ENCODE measurements at places on chromosomes 2 and 18.

DNA sequence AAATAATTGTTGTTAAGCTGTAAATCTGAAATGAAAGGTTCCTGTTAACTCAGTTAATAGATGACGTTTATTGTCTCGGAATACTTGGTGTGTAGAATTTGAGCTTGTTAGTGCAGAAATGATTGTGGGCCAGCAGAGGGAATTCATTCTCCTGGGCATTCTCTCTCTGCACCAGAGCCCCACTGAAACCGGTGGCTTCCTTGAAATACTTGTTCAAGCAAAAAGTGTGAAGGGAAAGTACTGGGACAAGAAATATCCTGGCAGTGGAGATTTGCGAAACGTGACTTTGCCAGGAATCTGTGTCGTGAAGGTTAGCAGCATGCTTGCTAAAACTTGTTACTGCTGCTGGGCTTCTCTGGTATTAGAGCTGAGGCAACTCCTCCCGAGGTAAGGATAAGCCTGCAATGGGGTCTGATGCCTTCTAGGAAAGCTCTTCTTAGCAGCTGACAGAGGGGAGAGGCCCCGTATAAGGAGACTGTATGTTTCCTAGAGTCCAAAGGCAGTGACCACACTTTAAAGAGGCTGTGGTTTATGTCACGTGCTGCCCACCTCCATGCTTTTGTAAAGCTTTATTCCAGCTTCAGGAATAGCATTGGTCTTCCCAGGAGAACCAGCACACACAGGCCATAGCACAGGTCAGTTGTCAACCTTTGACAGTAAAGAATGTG is 2.0 kb downstream of the ITGA6 start:
- no peak for DNase-seq

DNA sequence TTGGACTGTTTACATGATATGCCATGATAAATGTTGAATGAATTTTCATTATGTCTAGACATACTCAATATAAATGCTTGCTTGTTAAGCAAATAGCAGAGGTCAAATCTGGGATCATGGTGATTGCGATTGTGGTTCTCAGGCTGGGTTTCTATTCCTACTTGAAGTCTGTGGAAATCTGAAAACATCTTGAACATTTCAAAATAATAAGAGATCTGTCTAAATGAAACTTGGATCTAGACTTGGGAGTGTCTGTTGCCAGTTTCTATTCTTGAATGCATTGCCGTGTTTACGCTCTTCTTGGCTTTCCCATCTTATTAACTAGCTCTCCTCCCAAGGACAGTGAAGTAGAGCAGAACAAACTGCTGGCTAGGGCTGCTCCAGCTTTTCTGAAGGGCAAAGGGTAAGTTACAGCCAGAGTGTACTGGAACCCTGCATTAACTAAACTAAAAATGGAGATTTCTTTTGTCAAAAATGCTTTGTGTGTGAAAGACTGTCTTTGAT is 127.7 kb downstream of the DTNA start:
- no peak for DNase-seq

DNA sequence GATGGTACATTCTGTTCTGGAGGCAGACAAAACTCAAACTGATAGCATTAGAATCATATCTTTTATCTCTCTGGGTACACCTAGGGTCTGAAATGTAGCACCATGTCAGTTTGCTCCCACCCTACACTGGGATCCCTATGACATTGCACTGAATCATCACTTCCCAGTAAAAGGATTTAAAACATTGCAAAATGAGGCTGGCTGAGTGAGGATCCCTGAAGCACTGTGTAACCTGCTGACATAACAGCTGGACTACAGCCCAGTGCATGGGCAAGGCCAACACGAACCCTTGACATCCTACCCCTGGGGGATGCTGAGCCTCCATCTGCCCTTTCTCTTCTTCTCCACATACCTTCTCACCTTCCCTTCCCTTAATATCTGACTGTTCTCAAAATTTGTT is 253.2 kb downstream of the TTC32 start:
- DNase-seq, result no peak

DNA sequence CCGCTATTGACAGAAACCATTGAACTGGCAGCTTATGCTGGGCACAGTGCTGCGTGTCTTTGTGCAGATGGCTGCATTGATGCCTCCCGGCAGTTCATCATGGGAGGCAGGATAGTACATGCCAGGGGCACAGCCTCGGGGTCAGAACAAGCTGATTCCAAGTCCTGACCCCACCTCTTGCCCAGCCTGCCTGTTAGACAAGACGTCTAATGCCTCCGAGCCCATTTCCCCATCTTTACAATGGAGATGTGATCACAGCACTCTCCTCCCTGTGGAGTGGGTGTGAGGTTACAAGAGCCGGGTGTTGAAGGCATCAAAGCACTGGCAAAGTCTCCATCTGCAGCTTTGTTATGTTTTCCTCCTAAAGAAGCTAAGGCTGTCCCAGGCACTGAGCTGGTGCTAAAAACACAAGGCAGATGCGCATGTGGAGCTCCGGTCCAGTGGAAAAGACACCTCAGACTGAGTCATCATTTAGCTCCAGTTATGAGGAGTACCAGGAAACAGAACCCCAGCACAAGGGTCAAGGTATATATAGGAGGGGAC is 125.7 kb upstream of the EPAS1 start:
- no peak for DNase-seq

DNA sequence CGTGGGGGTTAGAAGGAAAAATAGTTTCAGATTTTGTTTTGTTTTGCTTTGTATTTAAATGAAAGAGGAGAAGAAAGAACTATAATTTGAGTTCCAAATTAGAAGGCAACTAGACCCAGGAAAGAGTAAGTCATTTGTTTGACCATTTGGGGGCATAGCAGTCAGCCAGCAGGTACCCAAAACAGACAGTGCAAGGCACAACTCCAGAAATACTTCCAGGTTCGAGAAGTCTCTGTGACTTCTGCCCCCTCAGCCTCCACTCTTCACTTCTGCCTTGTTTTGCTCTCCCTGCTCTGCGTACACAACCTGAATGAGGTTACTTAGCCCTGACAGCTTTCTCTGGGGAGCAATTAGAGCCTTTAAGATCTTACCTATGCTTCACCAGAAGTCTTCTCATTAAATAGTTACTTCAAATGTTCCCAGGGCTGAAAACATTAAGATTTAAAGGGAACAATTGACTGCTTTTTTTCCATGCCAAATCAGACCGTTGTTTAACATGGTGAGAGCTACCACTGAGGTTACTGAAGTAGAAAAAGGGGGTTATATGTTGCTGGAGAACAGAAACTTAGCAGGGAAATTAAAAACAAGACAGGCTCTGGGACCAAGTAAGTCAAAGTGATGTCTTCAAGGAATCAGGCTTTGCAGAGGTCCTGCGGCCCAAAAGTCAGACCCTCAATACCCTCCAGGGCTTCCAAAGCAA is 216.9 kb downstream of the BCL11A start:
- no peak for DNase-seq

- no peak for DNase-seq
These were observed 17.0 kb downstream of the ARHGAP28 start for GRCh38 chr18:6746386-6746960.

DNA sequence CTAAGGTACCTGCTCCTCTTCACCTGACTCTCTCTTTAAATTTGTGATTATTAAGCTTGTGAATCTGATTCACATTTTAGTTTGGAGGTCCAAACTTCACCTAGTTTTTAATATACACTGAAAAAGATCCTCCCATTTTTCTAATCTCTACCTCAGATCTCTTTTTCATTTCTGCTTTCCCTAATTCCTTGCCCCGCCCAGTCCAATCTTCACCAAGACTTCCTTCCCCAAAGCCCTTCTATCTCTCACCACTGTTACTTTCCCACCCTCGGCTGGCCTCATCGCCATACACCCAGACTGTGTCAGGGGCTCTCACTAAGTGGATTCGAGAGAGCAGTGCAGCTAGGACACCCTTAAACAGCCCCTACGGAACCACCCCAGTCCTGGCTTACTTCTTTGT is 40.0 kb downstream of the LBH start:
- no peak for DNase-seq

DNA sequence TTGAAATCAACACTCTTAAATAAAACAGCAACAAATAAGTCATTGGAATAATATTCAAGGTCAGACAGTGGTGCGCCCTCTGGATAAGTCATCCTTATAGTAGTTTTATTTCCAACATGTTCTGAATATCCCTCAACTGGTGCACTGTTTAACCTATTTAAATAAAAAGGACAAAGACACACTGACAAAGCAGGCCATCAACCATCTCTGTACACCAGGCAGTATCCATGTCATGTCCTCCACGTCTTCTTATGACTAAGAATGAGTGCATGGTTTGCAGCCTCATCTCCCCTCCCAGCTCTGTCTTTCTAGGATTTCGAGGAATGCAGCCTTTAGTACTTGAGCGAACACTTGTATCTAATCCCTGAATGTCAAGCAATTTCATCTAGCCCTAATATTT is 42.4 kb downstream of the ST3GAL5 start:
- no peak for DNase-seq

- DNase-seq, result no peak
These were observed 549.6 kb upstream of the CELF4 start for GRCh38 chr18:38115201-38115600.

- DNase-seq, result no peak
These were observed 23.6 kb downstream of the DTNB start for GRCh38 chr2:25649786-25650185.

DNA sequence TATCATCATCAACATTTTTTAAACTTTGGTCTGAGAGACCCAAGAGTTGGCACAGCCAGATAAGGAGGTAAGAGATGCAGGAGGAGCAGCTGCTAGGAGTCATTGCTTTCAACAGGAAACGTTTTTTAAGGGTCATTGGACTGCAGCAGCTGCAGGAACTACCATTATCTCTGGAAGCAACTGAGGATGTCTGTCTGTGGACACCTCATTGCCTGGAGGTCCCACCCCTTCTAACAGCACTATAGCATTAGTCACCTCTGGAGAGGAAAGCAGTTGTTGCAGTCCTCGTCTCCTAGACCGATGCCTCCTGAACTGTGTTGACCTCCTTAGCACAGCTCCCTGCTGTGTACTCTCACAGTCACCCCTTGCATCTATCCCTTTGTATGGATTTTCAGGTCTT is 21.5 kb upstream of the FSHR start:
- DNase-seq, result no peak

- DNase-seq, result no peak
These were observed 2.1 kb upstream of the RFTN2 start for GRCh38 chr2:197677483-197677882.

- no peak for DNase-seq
These were observed 38.2 kb downstream of the ANKMY1 start for GRCh38 chr2:240519396-240520129.

DNA sequence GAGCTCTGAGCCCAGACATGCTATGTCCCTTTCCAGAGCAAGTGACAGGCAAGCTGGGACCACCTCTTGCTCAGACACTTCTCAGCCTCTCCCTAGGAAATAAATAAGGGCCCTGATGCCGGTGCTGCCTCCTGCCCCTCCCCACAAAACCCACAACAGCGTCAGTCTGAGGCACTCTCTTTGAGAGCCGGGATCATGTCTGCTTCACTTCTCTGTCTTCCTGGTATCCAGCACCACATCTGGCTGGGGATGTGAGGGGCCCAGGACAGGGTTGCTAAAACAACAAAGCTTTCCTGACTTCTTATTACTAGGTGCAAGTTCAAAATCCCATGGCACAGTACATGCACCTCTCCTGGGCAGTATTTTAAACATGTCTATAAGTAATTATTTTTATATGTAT is 103.9 kb upstream of the GLI2 start:
- DNase-seq, result no peak

DNA sequence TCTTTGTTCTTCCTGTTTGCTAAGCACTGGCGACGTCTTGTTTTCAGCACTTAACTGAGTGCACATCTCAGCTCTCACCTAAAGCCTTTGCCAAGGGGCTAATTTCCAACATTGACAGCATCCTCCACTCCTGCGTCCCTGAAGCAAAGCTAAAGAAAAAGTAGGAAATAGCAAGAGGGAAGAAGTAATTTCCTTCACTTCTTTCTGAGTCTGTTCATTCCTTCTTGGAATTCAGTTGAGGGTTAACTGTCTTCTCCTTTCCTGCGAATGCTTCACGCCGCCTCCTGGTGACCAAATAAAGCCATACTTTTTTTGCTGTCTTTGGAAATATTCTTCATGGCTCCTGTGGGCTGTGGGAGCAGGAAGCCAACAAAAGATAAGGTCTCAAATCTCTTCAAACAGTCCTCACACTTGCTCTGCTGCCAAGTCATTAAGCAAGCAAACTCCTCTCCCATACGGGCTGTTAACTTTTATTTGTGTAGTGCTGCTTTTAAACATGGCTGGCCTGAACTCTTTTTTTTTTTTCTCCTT is 100.9 kb downstream of the DPP10 start:
- no peak for DNase-seq

DNA sequence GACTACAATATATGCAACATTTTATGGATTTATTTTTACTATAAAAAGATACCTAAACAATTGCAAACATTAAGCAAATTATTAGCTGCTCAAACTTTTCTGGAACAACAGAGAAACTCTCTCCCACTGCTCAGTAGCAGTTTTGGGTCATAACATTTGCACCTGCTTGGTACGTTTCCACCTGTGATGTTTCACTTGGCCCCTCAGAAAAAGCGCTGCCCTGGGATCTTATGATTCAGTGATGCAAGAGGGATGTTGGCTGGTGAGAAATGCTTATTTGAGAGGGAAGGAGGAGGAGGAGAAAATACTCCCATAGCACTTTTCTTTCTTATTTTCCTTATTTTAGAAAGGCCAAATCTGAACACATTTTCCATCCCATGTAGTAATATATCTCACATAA is 9.2 kb downstream of the IRS1 start:
- DNase-seq, result no peak

DNA sequence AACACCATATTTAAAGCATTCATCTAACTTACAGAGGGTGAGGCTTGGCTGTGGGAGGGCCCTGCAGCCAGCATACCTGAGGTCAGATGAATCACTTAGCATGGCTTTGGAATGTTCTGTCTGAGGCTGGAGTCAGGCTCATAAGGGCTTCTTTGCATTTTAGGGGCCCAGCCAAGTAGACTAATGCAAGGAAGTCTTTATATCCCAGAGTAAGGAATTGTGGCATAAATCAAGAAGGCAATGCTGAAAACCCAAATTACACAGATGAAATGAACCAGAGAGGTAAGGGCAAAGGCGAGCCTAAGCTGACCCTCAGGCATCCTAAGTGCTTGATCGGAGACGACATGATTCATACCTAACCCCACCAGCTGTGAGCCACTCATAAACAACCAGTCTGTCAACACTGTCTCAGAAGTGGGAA is 383.6 kb downstream of the DCC start:
- no peak for DNase-seq

DNA sequence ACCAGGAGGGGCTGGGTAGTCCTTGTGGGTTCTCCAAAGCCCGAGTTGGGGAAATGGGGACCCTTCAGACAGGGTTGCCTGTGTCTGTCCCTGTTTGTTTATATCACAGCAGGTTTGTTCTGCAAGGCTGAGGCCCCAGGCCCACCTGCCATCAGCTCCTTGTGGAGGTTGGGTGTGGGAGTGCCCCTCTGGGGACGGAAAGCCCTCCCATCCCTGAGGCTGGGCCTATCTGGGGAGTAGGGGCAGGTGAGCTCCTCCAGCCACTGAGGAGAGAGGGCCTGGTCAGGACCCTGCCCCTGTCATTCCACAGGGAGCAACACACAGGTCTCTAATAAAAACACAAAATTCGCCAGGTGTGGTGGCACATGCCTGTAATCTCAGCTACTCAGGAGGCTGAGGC is 23.3 kb upstream of the EFHD1 start:
- no peak for DNase-seq

Measured in CD4-positive, alpha-beta T cell treated with Interleukin-15 for 1 hour (primary cell).